Skin of body (tissue), 3 donors: ENCODE measurements at places on chromosomes 1 and 21. TPM values are rescaled to one million over a fixed set of nuclear protein-coding genes. Genes with fewer than 3 reads are reported as not detected.

TMEM61 gene
- total RNA-seq: 0.30 TPM

SLAMF6 gene
- total RNA-seq: 0.39 TPM

KCNJ10 gene
- under 0.01 TPM for total RNA-seq

CASQ1 gene
- total RNA-seq: 109 TPM

RORC gene
- 4.0 TPM for total RNA-seq

COL6A1 gene
- 545 TPM for total RNA-seq

GOLT1A gene
- not detected for total RNA-seq

TRIM67 gene
- total RNA-seq: 0.10 TPM

KCNJ9 gene
- total RNA-seq: not detected

DPM3 gene
- 10.0 TPM for total RNA-seq

PTGS2 gene
- 18.6 TPM for total RNA-seq

NTNG1 gene
- 9.1 TPM for total RNA-seq

NDUFS5 gene
- total RNA-seq: 299 TPM

PGLYRP4 gene
- 4.3 TPM for total RNA-seq

TMEM51 gene
- 3.6 TPM for total RNA-seq

FNDC5 gene
- 25.4 TPM for total RNA-seq

SPRR1A gene
- 6.1 TPM for total RNA-seq
